ENCODE measurements at places on chromosomes 13 and 19.

DNA sequence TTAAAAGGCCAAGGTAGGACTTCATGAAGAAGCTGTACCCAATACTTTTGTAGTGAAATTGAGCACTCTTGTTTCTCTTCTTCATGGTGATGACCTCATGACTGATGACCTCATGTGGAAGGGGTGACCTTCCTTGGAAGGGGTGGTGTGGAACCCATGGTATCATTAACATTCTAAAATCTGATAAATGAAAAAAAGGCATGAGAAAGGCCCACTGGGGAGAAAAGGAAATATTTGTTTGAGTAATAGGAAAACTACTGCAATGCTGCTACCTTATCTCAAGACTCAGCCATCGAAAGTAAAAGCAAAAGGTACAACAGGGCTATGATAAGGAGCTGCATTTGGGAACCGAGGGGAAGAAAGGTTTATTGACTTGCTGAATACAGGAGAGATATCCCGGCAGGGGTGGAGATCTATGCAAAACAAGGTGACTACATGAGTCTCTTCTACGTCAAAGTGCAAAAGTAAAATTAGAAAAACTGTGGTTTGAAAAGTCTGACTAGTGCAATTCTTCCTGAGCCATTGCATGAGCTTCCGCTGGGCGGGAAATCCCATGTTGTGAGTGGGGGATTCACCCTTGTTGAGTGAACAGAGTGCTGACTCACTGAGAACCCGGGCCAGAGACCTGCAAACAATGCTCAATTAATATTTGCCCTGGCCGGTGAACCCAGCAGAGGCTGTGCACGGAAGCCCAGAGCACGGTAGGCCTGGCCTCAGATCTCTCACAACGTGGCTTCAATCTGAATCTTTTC, 138.9 kb upstream of the RFC3 start:
- DNase-seq: peak; percentile 75

GRCh38 chr13:93320942-93321341, 94.3 kb downstream of the GPC6 start:
- no peak for DNase-seq

GRCh38 chr13:113153810-113154748, 4.4 kb upstream of the PROZ start:
- peak; percentile 77 for DNase-seq

- peak; percentile 75 for DNase-seq
These were observed 1.2 kb downstream of the RABAC1 start for GRCh38 chr19:41957838-41958366.

GRCh38 chr19:13066933-13067807, 35.5 kb downstream of the LYL1 start:
- no peak for DNase-seq

GRCh38 chr19:55451965-55452748, 9.1 kb upstream of the SHISA7 start:
- DNase-seq: no peak

DNA sequence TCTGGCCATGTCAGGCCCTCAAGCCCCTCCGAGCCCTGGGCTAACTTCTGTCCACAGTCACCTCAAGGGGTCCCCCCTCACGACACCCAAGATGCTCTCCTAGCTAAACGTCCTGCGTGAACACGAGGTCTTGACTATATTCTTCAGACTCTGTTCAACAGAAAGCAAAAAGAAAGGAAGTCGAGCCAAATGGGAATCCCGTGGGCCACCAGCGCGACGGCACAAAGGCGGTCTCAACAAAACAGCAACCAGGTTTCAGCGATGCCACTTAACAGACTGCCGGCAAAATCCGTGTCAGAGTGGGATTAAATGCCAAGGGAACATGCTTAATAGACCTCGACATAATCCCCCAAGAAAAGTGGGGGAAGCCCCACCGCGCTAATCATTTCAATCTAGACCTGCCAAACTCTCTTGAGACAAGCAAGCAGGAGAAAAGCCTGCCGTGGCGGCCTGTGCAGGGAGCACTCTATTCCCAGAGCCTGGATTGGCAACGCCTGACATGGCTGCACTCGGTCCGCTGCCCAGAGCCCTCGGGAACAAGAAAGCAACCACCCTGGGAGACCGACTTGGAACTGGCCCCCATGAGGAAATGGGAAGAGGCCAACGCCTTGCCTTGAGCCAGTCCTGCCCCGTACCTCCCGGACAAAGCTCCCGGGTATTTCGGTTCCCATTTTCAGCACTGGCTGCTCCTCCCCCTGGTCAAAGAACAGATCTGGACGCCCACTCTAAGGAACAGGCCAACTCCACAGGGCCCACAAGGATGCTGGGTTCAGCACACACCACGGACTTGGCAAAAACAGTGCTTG, 16.0 kb downstream of the ZC3H4 start:
- DNase-seq: no peak

GRCh38 chr13:68808456-68808855, 1299.2 kb upstream of the ATXN8OS start:
- no peak for DNase-seq

DNA sequence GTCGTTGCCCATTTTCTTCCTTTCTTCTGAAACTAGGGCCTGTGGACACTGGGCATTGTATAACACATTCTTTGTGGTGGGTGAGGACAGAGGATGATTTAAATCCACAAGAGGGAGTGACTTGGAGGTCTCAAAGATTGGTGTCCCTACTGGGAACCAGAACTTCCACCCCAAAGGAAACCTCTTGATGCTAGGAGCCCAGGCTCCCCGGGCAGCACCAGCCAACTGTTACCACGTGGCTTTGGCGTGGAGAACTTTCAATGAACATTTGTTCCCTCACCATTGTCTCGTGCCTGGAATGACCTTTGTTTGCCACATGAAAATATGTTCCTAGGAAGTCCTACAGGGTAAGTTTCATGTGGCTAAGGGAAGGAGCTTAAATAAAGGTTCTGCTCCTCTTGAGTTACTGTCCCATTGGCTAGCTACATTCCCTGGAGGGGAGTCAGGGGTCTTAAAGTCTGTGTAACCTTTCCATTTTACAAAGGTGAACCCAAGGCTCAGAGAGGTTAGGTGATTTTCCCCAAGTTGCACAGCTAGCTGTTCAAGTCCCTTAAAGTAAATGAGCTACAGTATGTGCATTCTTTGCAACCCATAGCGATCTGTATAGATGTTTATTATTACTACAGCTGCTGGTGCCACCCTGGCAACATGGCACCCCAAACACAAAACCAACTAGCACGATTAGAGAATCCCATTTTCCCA, 5.0 kb upstream of the CDX2 start:
- no peak for DNase-seq

DNA sequence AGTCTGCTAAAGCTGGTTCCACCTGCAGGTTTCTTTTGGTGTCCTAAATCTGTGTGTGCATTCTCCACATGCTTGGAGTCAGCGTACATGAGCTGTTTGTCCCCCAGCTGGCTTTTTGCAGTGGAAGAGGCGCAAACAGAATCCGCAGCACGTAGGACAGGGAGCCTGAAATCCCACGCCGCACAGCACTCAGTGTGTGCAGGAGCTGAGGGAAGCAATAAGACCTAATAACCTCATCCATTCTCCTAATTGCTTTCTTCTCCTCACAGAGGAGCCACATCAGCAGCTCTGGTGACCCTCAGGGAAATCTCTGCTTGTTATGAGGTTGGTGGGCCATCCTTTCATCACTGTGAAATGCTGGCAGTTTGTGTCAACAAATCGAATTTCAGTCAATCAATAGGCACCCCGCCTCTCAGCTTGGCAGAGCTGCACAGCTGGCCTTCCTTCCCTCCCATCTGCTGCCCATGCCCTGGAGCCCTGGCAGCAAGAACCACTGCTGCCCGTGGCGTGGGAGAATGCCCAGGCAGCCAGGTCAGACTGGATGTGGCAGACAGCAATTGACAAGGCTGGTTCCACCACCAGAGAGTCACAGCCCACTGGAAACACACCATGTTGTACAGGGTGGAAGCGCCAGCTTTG, 136.7 kb downstream of the ZDHHC20 start:
- DNase-seq: no peak

GRCh38 chr13:111337741-111338140, 17.3 kb downstream of the TEX29 start:
- DNase-seq: no peak

DNA sequence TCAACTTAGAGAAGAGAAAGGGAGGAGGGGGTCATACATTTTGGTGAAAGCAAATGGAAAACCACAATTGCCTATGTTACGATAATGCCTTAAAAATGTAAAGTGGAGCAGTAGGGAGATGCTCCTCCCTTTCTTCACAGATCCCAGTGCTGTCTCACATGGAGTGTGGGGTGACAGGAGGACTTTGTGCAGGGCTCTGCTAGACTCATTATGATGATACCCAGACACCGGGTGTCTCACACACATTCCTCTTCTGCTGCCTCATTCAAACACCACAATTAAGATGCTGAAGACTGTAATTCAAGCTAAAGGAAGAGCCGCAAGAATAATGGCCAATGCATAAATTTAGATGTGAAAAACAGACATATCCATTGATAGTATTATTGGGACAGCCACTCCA, 150.6 kb downstream of the LHFPL6 start:
- DNase-seq: no peak

DNA sequence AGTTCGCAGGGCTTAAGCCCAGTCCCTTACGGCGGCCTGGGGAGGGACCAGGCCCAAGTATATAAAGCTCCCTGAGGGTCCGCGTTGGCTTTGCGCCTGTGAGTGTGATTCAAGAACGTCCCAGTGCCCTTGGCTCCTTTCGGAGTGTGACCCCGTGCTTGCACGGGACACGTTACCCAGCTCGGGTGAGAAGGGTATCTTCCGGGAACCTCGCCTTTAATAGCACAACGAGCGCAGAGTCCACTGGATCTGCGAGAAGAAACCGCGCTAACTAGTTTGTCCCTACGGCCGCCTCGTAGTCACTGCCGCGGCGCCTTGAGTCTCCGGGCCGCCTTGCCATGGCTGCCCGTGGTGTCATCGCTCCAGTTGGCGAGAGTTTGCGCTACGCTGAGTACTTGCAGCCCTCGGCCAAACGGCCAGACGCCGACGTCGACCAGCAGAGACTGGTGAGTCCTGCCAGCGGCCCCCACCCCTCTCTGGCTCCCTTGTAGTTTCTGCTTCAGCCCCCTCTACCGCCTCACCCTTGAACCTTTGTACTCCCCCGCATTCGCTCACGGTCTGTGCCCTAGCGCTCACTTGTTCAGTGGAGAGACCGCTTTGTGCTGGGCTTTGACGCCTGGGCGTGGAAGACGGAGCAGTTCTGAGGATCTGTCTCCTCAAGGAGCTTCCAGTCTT, at the start of gene DNAJC15:
DNAJC15 (plus strand) TSS at position 298 of the 675 bp plus-strand sequence; CDS start at position 339, 41 bp downstream.
- DNase-seq: no peak

GRCh38 chr19:48817585-48818124, 6.8 kb upstream of the BCAT2 start:
- no peak for DNase-seq

GRCh38 chr13:87622971-87623370, 48.2 kb upstream of the SLITRK5 start:
- DNase-seq: no peak

DNA sequence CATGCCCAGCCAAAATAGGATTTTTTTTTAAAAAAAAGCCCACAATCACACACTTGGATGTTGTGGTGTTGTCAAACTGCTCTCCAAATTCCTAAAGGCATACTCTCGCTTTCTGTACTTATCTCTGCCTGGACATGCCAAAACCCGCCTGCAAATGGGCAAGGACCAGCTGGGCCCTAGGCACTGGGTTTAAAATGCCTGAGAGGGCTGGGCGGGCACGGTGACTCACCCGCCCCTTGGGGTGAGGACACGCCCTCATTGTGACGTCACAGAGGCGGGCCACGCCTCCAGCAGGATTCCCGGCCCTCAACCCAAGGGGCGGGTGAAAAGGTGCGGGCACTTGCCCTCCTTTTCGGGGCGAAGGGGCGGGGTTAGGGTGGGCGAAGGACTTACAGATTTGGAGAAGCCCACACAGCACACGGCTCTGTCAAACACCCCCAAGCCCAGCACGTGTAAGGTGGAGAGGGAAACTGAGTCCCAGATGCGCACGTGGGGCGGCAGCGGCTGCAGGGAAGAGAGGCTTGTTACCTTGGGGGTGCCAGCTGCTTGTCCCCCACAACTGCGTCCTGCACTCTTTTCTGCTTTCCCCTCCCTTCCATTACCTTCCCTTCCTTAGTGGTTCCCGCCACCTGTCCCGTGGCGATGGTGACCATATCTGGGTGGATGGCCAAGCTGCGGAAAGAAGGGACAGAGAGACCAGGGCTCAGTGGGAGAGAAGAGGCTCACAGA, 6.6 kb downstream of the EML2 start:
- peak; percentile 23 for DNase-seq

DNA sequence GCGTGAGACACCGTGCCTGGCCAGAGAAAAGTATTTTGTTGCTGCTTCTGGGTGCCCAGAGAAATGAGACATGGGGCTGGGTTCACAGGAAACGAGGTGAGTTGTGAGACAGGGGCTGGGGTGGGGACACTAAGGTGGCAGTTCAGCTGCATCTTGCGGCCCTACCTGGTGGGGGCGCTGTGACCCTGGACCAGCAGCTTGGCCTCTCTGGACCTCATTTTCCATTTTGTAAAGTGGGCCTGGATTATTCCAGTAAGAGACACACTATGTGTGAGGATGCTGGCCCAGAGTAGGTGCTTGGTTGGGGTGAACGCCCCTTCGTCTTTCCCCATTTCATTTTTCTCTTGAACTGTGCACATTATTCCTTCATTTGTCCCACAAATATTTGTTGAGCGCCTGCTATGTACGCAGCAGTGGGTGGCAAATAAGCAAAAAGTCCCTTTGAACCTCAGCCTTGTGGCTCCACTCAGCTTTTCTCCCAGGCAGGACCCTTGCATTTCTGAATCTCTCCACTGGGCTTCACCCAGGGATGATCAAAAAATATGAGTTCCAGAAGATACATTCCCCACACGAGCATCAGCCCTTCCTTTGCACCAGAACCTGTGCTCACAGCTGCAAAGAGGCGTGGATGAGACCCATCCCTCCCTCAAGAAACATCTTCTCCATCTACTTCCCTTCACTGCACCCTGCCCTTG, 26.6 kb upstream of the OR10H1 start:
- DNase-seq: no peak

GRCh38 chr13:42859760-42860159, 78.4 kb downstream of the FAM216B start:
- DNase-seq: no peak

DNA sequence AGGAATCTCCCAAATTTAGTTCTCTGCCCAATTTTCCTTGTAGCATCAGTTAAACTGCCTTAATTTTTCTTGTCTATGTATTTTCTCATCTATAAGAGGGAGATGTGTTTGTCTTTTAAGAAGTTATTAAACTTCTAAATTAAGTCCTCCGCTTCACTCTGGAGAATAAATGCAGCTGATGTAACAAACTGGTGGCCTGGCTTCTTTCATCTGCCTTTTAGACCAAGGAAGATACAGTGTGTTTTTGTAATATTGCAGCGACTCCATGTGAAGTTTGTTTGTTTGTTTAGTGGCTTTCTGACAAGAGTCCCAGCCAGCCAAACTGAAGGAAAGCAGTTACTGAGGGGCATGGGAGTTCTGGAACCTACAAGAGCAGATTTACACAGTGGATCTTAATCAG, 56.4 kb downstream of the KLF12 start:
- DNase-seq: no peak

All from SHP77 (cell line).